ENCODE measurements at places on chromosomes 3 and 15.

DNA sequence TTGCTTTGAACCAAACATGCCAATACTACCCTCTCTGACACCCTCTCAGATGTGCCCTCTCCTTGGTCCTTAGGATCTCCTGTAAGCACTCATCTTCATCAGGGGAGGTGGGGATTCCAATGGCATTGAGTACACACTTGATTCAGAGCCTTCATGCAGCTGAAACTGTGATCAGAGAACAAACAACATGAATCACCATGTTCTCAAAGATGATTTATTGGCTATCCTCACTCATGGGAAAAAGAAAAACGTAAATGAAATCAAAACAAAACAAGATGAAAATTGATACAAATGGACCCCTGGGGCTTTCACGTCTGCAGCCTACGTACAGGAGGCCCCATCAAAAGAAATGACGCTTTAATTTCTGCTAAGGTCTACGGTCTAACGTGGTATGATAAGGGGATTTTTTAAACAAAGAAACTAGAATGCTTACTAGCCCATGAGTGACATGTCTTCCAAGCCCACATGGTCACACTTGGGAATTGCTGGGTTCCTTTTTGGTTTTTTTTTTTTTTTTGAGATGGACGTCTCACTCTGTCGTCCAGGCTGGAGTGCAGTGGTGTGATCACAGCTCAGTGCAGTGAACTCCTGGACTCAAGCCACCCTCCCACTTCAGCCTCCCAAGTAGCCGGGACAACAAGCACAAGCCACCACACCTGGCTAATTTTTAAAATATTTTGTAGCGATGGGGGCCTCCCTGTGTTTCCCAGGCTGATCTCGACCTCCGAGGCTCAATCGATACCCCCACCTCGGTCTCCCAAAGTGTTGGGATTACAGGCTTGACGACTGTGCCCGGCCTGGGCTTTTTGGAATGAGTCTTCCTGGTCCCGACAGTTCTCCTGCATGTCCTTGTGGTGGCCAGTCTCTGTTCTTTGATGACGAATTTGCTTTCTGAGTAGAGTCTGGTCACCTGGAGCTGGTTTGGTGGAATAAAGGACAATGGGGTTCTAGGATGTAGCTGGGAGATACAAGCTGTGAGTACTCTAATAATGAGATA lies 202.6 kb downstream of the XXYLT1 start:
- no peak for DNase-seq
- H3K36me3 ChIP-seq, result peaks cover 14% of the 10 kb centered on the region
- H3K27ac ChIP-seq, result no peak overlapping the region
- no peak overlapping the region for H3K4me3 ChIP-seq
- H3K27me3 ChIP-seq, result no peaks in the 10 kb centered on the region

GRCh38 chr3:47194994-47195393 lies 31.1 kb upstream of the SETD2 start:
- no peak overlapping the region for H3K4me3 ChIP-seq
- H3K4me1 ChIP-seq, result no peaks in the 10 kb centered on the region

DNA sequence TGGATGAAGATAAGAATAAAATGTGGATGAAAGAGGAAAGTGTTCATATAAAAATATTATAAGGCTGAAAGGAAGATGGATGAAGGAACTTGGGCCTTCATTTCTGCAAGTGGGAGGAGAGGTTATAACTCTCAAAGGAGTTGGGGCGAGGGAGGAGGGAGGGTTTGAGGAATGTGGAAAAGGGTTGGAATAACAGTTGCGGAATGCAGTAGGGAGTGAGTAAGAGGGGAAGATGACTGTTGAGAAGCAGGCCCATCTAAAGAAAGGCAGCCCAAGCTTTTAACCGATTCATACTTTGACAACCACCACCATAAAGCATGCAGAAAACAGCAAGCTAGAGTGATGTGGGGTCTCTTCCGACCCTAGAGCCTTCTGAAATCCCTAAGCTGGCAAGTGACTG lies 8.3 kb upstream of the TM4SF4 start:
- DNase-seq, result no peak
- peaks cover 22% of the 10 kb centered on the region for H3K4me1 ChIP-seq
- no peaks in the 10 kb centered on the region for H3K36me3 ChIP-seq
- H3K27ac ChIP-seq, result no peak overlapping the region
- no peaks in the 10 kb centered on the region for H3K27me3 ChIP-seq

- no peak for DNase-seq
- H3K27ac ChIP-seq, result peak overlapping the region; percentile 21
- H3K4me1 ChIP-seq, result peaks cover 60% of the 10 kb centered on the region
- no peaks in the 10 kb centered on the region for H3K36me3 ChIP-seq
- H3K27me3 ChIP-seq, result no peaks in the 10 kb centered on the region
Measured at GRCh38 chr15:73598530-73599160, 34.5 kb downstream of the NPTN start.

DNA sequence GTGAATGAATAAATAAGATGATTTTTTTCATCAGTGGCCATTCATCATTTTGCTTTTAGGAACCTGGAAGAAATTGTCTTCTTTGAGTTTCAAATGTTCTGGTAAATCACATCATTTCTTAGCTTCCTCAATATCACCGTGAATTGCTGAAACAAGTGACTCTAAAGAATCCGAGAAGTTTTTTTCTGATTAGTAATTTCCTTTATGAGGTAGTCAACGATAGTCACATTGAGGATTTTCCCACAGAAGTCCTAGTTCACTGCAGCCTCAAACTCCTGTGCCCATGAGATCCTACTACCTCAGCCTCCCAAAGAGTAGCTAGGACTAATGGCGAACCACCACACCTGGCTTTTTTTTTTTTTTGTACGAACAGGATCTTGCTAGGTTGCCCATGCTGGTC lies 3.6 kb upstream of the TMPRSS7 start:
- no peak overlapping the region for H3K27ac ChIP-seq
- no peak overlapping the region for H3K4me3 ChIP-seq
- H3K4me1 ChIP-seq, result peaks cover 7% of the 10 kb centered on the region
- peaks cover 16% of the 10 kb centered on the region for H3K36me3 ChIP-seq
- DNase-seq, result no peak

DNA sequence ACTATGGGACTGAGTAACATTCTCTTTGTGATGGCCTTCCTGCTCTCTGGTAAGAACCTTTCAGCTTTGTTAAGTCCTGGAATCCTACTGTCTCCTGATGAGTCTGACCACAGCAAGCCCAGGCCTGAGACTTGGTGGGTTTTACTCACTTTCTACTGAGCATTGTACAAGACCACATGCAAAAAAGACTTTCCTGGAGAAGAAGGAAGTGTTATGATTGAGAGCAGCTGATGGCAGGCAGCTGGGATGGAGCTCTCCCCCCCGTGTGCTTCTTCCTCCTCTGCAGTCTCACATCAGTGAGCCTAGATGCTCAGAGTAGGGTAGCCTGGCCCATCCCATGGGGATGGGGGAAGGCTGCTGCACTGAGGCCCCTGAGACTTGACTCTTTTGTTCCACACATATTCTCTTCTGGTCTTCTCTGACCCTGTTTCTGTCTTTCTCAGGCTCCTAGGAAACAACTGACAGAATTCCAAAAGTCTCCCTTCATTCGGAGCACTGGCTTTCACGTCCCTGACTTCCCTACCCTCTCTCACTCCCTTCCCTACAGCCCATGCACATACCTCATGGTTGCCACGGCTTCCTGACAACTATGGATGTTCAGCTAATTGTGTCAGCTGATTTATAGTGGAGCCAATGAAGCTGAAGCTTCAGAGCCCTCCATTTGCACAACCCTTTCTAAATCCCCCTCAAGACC lies 36.6 kb downstream of the CD86 start:
- H3K27me3 ChIP-seq, result no peaks in the 10 kb centered on the region
- no peak overlapping the region for H3K4me3 ChIP-seq
- no peaks in the 10 kb centered on the region for H3K36me3 ChIP-seq
- DNase-seq, result no peak
- no peak overlapping the region for H3K27ac ChIP-seq
- H3K4me1 ChIP-seq, result no peaks in the 10 kb centered on the region

DNA sequence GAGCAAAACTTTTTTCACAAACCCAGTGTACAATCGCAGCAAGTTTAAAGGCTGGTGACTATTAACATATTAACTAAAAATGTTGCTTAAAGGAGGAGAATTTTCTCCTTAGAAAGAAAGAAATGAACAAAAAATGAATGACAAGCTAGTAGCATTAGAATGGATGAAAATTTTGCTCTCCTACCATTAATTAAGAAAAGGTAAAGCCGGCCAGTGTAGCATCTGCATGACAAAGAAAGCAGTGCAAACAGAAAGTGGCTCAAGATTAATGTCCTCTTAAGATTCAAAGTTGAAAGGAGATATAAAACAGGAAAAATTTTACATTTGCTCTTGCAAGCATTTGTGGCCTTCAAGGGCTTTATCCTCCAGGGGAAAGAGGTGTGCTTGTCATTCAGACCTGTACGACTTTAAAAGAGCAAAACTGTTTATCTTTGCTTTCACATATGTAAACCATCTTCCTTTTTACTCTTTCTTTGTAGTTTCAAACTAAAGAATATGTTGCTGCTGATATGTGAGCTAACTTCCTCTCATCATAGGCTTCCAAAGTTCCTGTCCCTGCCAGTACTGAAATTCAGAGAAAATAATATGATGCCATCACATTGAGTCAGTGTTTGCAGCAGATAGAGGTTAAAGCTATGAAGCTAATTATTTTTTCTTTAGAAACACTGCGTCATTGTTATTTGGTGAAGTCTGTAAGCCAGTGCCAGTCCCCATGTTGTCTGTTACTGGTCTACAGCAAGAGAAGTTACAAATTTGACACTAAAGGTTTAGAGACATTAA lies 439.1 kb upstream of the GRM7 start:
- no peak overlapping the region for H3K27ac ChIP-seq
- peaks cover 10% of the 10 kb centered on the region for H3K4me1 ChIP-seq
- DNase-seq, result no peak

- H3K4me3 ChIP-seq, result no peak overlapping the region
- H3K27ac ChIP-seq, result no peak overlapping the region
- no peaks in the 10 kb centered on the region for H3K27me3 ChIP-seq
- no peaks in the 10 kb centered on the region for H3K36me3 ChIP-seq
Measured at GRCh38 chr3:107206141-107206540, 171.1 kb upstream of the CCDC54 start.

- no peak overlapping the region for H3K27ac ChIP-seq
- no peaks in the 10 kb centered on the region for H3K27me3 ChIP-seq
Measured at GRCh38 chr3:163878396-163878795, 1199.9 kb downstream of the SI start.

DNA sequence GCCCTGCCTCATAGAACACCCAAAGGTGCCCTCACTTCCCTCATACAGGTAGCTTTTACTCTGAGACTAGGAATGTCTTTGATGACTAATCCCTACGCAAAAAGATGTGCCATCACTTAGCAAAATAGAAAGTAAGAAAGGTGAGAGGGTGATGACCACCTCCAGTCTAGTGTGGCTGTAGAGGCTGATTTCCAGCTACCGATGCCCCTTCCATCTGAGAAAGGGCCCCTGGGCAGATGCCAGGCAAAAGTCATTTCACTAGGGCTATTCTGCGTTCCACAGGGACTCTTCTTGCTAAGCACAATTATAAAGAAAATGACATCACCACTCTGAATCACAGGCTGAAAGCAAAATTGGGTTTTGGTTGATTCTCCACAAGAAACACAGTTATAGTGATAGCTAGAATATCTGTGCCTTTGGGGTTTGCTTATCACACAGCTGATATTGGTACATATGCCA lies 77.4 kb downstream of the RBPMS2 start:
- peaks cover 70% of the 10 kb centered on the region for H3K4me1 ChIP-seq
- peak overlapping the region; percentile 82 for H3K4me3 ChIP-seq
- no peak for DNase-seq

DNA sequence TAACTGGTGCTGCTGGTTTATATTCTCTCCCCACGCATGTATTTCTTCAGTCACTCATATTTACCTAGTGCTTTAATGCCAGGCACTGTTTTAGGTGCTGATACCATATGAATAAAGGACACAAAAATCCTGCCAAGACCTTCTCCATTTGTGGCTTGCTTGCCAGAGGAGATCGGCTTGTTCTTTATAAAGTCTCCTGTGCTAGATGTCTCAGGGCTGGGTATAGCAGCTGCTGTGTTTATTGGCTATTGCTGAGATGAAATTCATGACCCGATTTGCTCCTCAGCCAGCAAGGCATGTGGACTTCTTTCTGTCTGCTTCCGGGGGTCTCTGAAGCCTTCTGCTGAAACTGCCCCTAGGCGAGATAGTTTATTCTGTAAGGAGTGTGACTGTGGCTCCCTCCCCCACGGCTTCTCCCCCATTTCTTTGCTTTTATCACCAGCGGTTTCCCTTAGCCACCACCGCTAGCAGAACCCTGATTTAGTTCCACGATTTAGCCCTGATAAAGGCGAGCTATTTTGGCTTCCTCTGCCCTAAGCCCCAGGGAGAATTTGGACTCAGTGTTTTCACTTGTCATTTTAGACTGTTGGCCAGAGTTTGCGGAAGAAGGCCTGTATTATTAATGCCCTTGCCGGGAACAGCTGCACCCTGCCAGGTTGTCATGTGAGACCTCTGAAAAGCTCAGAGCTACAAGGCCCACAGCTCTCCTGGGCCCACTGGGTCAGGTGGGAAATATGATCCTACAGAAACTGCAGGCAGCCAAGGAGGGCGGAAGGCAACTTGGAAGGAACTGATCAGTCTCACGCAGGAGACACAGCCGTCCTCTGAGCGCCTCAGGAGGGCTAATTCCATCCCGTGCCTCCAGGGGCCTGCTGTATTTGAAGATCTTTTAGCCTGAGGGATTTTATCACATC lies 46.8 kb downstream of the ST6GAL1 start:
- H3K4me3 ChIP-seq, result peak overlapping the region; percentile 22
- H3K4me1 ChIP-seq, result peaks cover 32% of the 10 kb centered on the region
- H3K27ac ChIP-seq, result peak overlapping the region; percentile 95
- DNase-seq, result peak; percentile 44

- no peak for DNase-seq
- H3K4me3 ChIP-seq, result no peak overlapping the region
- H3K36me3 ChIP-seq, result peaks cover 23% of the 10 kb centered on the region
Measured at GRCh38 chr15:97984157-97984556, 23.7 kb downstream of the ARRDC4 start.

DNA sequence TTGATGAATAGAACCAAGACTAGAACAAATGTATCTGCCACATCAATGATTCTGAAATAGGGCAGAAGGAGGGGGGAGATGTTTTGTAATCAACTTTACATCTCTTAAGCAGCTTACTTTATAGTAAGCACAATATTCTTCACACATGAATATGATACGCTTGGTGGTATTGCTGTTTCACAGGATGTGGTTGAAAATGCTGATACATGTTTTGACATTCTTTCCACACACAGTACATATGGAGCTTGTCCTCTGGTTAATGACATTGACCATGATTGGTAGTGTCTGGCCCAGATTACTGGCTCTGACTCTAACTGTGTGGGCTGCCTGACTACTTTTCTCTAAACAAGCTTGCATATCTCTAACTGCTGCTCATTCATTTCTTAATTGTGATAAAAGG lies 168.9 kb downstream of the KLHL25 start:
- 0 out of 2 replicates have a peak, but pooled peaks cover 4% of the 10 kb centered on the region for H3K4me1 ChIP-seq
- no peaks in the 10 kb centered on the region for H3K36me3 ChIP-seq
- no peak overlapping the region for H3K27ac ChIP-seq
- no peak overlapping the region for H3K4me3 ChIP-seq

GRCh38 chr3:31077021-31077601 lies 182.7 kb upstream of the GADL1 start:
- peaks cover 4% of the 10 kb centered on the region for H3K36me3 ChIP-seq
- no peak overlapping the region for H3K27ac ChIP-seq
- H3K4me1 ChIP-seq, result peaks cover 16% of the 10 kb centered on the region

- DNase-seq, result no peak
- H3K27me3 ChIP-seq, result no peaks in the 10 kb centered on the region
- H3K4me3 ChIP-seq, result no peak overlapping the region
- no peak overlapping the region for H3K27ac ChIP-seq
- H3K36me3 ChIP-seq, result no peaks in the 10 kb centered on the region
Measured at GRCh38 chr3:107250221-107250620, 127.0 kb upstream of the CCDC54 start.

All from WTC11 (cell line).